ENCODE measurements at places on chromosomes 11 and 22.

GRCh38 chr22:50688448-50688847, 15.8 kb downstream of the SHANK3 start:
- peak; percentile 58 for DNase-seq

DNA sequence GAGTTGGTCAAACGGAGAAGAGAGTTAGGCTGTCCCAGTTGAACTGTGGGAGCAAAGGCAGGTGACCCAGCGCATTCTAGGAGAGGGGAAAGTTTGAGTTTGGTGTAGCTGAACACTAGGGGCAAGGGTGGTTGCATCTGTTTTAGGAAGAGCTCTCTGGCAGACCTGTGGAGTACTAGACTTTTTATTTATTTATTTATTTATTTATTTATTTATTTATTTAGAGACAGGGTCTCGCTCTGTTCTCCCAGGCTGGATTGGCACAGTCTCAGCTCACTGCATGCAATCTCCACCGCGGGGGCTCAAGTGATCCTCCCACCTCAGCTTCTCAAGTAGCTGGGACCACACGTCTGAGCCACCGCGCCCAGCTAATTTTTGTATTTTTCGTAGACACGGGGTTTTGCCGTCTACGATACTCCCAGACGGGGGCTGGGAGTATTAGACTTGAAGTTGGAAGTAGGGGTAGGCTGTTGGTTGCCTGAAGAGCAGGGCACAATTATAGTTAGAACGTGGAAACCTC, 950 bp upstream of the ACER3 start:
- no peak for DNase-seq

- DNase-seq: no peak
Measured at GRCh38 chr11:72343006-72343756, 91.2 kb downstream of the CLPB start.

- DNase-seq: peak; percentile 83
Measured at GRCh38 chr11:16785520-16786128, 47.2 kb downstream of the C11orf58 start.

- no peak for DNase-seq
Measured at GRCh38 chr11:44690651-44691050, 36.1 kb upstream of the TSPAN18 start.

Data from posterior vena cava (tissue), 2 donors.